Left renal pelvis (tissue), 4 donors: ENCODE measurements at places on chromosomes 12 and 14. TPM values are rescaled to one million over a fixed set of nuclear protein-coding genes. Genes with fewer than 3 reads are reported as not detected.

The GLI1 gene
- polyA plus RNA-seq: 16.2 TPM

The NKX2-1 gene
- not detected for polyA plus RNA-seq

The AKAP5 gene
- polyA plus RNA-seq: 1.4 TPM

The CLEC2A gene
- not detected for polyA plus RNA-seq

The ANHX gene
- polyA plus RNA-seq: not detected

- no peak for DNase-seq
Observed at GRCh38 chr12:85531341-85531740, 251.3 kb downstream of the ALX1 start.

DNA sequence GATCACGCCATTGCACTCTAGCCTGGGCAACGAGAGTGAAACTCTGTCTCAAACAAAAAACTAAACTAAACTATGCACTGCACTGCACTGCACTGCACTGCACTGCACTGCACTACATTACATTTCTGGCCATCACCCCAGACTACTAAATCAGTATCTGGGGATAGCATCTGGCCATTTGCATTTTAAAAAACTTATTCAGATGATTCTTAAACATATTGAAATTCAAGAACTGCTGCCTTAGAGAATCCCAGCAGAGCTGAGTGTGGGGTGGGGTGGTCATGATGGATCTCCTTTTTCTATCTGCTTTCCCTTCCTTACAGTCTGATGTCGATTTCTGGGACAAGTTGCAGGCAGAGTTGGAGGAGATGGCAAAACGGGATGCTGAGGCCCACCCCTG is 13.6 kb downstream of the PEX5 start:
- DNase-seq: no peak

DNA sequence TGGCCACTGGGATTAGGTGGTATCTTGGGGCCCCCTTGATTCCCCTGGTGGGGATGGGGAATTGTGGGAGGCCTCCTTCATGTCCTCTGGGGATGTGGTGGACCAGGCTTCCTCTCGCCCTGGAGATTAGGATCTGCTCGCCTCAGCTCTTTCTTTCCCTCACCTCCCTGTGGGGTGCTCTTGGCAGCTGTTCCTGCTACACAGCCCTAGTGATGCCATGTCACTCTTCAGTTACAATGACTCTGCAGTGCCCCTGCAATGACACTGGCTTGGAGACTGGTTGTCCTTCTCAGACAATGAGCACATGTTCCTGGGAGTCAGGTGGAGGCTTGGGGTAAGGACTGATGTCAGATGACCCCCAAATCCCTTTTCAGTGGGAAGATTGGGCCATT is 83.9 kb downstream of the ADCK1 start:
- DNase-seq: no peak

GRCh38 chr14:104130974-104131651 is 7.3 kb upstream of the KIF26A start:
- no peak for DNase-seq

- DNase-seq: no peak
Observed at GRCh38 chr12:13156277-13156676, 40.2 kb upstream of the EMP1 start.

DNA sequence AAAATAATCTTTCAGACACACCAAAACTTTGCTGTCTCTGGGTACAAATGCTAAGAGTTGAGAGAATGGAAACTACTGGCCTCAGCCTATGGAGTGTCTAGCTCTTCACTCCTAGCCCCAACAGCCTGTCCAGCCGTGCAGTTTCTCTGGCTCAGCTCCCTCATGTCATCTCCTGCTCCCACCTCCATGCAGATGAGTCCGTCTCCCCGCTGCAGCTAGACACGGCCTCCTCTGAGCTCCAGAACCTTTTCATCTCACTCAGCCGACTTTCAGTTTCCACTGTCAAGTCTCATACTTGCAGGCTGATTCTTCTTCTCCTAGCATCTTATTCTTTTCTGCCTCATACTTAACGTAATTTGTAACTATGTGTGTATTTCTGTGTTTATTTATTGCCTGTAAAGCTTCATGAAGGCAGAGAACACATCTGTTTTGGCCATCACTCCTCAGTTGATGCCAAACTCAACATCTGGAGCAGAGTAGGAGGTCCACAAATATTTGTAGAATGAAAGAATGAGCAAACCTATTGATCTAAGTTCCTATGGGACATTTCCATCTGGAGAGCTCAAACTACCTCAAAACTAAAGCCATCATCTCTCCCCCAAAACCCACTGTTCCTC is 139.8 kb upstream of the PWP1 start:
- DNase-seq: no peak
